ENCODE measurements at places on chromosomes 12 and 14. TPM values are rescaled to one million over a fixed set of nuclear protein-coding genes. Genes with fewer than 3 reads are reported as not detected.

GPR137C gene
- not detected for polyA plus RNA-seq

- DNase-seq: no peak
These were observed 14.0 kb upstream of the MFAP5 start for GRCh38 chr12:8676651-8677050.

CTSG gene
- 2.6 TPM for polyA plus RNA-seq

- DNase-seq: no peak
These were observed 80.4 kb upstream of the SINHCAF start for GRCh38 chr12:31406345-31406744.

- DNase-seq: no peak
These were observed 57.0 kb upstream of the CNTN1 start for GRCh38 chr12:40635141-40635731.

- no peak for DNase-seq
These were observed 7.6 kb downstream of the VASH1 start for GRCh38 chr14:76768671-76769500.

DNA sequence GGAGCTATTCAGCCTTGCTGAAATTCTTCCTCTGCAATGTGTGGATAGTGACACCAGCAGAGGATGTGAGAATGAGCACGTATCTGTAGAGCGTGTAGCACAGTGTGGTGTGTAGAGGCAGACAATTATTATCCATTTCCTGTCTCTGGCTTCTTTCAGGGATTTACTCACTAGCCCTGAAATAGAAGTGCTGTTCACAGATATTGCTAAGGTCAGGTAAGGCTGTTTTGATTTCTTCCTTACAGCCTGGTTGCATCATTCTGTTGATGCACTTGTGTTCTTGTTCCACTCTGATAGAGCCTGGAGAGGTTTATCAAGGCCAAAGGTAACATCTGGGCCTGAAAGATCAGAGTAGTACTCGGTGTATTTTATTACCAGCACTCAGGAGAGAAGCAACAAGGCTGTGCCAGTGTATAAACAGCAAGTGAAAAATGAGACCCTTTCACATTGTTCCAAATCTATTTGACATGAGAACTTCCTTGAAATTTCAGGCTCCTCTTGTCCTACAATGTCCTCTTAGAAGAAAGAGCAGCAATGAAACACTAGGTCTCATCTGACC lies 16.7 kb downstream of the ARG2 start:
- peak; percentile 89 for DNase-seq

GRCh38 chr14:47833011-47833410 lies 157.6 kb upstream of the MDGA2 start:
- no peak for DNase-seq

Data from small intestine (tissue), 16 donors.